CD4-positive, CD25-positive, alpha-beta regulatory T cell (primary cell): ENCODE measurements at places on chromosomes 5 and 9. TPM values are rescaled to one million over a fixed set of nuclear protein-coding genes. Genes with fewer than 3 reads are reported as not detected.

GRXCR2 gene
- total RNA-seq: not detected

PNPLA7 gene
- total RNA-seq: 12.4 TPM

WDR38 gene
- total RNA-seq: not detected

DNA sequence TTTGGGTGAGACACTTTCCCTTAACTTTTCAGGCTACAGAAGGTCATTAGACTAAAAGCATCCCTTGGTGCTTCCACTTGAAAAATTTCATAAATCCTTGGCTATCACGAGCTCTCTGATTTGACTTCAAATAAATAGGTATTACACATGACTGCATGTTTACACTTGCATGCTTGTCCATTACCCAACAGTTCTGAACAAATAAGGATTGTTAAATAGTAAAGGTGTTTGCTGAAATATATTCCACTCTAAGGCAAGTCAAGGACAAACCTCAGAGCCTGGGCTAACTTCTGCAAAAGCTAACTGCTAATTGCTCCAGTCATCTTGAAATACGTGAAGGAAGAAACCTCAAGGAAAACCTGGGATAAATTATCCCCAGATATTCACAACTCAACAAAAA, 14.5 kb downstream of the FBXW2 start:
- no peak overlapping the region for H3K4me3 ChIP-seq
- H3K27ac ChIP-seq: no peak overlapping the region
- no peaks in the 10 kb centered on the region for H3K27me3 ChIP-seq
- peaks cover 3% of the 10 kb centered on the region for H3K4me1 ChIP-seq
- H3K36me3 ChIP-seq: peaks cover 64% of the 10 kb centered on the region
- no peak for DNase-seq

SNCB gene
- total RNA-seq: not detected

DNA sequence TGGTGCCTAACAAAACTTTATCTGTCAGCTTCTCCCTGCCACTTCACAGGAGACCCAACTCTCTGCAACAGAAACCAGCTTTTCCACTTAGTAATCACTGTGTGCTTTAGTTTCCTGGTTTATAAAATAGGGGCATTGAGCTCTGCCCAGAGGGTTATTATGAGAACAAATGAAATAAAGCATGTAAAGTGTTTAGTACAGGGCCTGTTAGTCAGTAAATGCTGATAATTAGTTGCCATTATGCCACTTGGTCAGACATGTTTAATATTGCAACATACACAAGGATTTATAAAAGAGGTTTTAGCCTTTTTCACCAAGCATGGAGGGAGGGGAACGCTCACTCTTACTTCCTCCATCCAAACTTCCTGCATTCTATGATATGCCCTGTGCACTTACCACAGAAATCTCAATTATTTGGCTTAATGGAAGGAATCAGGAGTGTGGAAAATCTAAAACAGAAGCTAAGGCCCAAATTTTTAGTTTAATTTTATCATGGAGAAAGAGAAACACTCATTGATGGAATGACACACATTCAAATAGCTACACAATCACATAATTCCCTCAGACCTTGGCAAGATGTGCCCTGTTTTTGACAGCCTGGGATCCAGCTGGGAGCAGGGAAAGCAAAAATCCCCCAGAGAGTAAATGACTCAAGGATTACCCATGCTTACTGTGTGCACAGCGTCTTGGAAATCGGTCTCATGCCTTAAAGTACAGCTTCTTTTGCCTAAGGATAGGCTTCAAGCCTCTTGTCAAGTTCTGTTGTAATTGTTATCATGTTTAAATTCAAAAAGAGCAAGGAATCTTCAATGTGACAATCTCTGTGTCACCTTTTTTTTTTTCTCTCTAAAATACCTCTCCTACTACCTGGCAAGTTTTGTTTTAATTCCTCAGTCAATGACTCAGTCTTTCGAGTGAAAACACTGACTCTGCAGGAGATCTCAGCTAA, 34.0 kb downstream of the ZNF474 start:
- H3K4me1 ChIP-seq: no peaks in the 10 kb centered on the region
- DNase-seq: no peak
- H3K36me3 ChIP-seq: no peaks in the 10 kb centered on the region
- H3K27ac ChIP-seq: no peak overlapping the region

GOLPH3 gene
- total RNA-seq: 66.8 TPM

DNA sequence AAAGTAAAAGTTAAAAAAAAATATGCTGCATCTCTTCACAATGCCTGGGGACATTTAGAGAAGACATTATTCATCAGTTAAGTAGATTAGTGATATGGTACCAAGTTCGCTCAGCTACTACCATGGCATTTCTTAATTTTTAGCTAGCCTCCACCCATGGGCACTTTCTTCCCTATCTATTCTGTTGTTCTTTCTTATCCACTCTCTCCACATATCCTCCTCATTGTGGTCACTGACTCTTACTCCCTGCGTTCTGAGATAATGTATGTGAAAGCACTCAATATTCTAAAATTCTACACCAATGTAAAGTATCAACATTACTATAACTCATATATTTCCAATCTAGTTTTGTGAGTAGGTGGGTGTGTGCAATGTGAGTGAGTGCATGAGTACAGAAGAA, 609.7 kb upstream of the DAB2 start:
- H3K27me3 ChIP-seq: no peaks in the 10 kb centered on the region
- H3K27ac ChIP-seq: no peak overlapping the region
- H3K4me3 ChIP-seq: no peak overlapping the region
- DNase-seq: no peak
